ENCODE measurements at places on chromosomes 3 and 15.

DNA sequence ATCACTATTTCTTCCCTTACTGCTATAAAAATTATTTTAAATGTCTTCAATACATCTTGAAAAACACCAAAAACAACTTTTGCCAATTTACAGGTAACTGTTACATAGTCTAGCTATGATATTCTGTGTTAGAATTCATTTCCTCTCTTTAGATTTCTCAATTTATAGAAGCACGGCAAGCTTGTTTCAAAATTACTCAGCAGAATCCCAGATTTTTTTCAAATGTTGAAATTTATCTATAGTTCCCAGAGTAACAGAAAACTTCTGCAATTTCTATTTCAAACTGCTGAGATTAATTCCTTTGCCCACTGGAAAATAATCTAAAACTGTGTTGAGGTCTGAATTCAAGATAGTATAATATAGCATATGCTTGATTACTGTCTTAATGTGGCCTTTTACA, 41.2 kb downstream of the CCPG1 start:
- no peak for DNase-seq

GRCh38 chr3:103991-104390, 92.6 kb upstream of the CHL1 start:
- DNase-seq: no peak

- DNase-seq: no peak
Measured at GRCh38 chr3:39848365-39848764, 39.0 kb downstream of the MYRIP start.

DNA sequence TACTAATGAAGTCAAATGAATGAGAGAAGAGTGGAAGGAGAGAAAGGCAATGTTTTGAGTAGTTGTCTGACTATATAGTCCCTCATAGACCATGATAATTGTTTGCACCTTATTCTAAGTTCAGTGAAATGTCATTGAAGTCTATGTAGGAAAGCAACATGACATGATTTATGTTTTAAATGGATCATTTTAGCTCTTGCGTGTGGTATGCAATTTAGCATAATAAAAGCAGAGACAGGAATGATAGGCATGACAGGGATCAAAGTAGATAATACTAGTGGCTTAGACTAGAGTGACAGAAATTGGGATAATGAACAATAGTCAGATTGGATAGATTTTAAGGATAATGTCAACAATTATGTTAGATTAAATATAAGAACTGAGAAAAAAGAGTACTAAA, 132.5 kb downstream of the PYDC2 start:
- no peak for DNase-seq

DNA sequence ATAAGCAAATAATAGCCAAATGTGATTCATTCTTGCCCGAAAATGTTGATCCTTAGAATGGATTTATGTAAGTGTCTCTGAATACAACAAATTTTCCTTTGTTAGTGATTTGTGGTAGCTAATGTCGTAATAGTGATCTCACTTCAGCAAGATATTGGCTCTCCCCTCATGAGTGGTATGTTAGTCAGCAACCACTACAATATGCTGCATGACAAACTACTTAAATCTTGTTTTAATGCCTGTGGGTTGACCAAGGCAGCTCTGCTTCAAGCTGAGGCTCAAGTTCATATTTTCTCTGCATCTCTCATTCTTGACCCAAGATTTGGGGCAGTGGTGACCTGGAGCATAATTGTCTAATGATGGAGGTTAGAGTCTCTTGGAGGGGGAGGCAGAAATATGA, 49.8 kb upstream of the GALNT15 start:
- no peak for DNase-seq

GRCh38 chr15:47788685-47789084, 71.4 kb downstream of the SEMA6D start:
- DNase-seq: no peak

GRCh38 chr15:40331026-40331425, 7.5 kb downstream of the INAFM2 start:
- no peak for DNase-seq

DNA sequence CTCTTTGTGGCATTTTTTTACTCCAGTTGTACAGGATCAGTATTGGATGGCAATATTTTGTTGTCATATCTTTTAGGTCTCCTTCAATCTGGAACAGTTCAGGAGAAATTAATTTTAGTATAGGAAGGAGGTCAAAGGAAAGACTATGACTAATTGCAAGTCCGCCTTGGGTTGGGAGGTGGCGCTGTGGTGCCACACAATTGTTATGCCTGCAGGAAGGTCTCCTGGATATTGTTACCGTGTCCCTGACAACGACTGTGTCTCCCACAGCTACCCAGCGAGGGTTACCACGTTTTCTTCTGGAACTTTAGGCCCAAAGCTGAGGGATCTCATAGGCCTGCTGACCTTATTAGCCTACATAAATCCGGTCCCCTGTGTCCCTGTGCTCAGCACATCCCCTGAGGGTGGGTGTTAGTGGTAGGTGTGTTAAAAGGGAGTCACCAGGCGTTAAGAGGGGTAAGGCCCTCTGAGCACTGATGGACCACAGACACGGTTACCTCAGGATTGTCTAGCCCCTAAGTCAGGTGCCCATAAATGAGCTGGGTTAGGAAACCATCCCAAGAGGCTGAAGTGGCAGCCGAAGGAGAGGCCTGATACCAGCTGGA, 31.5 kb downstream of the KCNAB1 start:
- DNase-seq: no peak

DNA sequence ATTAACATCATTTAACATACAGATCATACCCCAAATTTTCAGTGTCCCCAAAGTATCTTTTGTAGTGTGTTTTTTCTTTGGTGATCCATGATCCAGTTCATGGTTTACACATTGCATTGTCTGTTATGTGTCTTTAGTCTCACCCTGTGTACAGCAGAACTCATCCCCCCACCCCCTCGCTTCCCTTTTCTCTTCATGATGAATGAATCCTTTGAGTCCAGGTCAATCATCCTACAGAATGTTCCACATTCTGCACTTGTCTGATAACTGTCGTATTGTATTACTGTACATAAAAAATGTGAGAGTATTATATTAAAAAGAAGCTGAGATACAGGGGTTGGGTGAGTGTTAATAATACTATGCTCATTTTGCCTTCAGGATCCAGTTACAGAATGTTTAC, 14.6 kb upstream of the NIT2 start:
- DNase-seq: no peak

- DNase-seq: no peak
Measured at GRCh38 chr3:129560911-129561594, 18.1 kb downstream of the H1-8 start.

DNA sequence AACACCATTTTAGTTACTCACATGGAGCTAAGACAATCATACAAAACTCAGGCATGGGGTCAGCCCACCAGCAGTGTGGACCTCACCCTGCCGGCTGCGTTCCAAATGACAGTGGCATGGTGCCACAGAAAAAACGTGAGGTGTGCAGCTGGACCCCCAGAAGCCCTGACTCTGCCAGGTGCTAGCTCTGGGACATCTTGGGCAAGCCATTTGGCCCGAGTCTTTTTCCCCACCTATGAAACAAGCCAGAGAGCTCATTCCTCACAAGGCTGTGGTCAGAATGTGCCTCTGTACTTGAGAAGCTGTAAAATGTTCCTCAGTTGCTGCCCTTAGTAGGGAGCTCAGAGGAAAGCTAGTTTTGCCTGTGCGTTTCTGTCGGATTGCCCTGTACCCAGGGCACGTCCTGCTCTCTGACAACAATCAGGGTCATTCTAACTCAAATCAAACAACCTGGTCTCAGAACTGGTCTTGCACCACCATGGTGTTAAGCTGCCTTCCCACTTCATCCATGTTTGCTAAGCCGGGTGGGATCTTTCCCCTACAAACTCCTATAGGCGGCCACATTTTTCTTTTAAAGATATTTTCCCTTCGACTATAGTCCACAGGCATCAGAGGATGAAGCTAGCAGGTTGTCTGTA, 44.9 kb downstream of the LIPC start:
- no peak for DNase-seq

DNA sequence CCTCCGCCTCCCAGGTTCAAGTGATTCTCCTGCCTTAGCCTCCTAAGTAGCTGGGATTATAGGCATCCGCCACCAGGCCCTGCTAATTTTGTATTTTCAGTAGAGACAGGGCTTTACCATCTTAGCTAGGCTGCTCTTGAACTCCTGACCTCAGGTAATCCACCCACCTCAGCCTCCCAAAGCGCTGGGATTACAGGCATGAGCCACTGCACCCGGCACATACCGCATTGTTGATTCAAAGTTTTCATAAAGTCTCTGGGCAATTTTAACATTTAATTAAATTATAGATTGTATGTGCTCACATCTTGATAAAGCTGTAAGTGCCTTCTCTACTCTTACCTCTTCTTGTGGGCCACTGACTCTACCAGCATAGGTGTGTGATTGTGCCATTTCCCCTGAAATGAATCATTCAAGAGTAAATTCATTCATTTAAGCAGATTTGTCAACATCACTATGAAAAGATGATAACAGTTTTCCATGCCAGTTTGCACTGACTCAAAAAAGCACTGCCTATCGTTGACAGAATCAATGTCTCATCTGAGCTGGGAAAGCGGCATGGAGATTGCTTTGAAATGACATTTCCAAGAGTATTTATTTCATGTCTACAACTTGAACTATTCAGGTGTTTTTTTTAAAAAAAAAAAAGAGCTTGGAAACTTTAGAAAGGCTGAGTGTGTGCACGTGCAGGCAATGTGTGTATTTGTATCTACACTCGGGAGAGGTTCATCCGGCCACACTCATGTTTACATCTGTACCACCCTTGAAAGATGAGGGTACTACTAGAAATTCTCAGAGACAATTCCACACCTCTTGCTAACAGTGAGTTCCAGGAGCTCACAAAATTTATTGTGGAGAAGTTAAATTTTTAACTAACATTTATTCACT, 3.5 kb downstream of the BCL2A1 start:
- DNase-seq: no peak

DNA sequence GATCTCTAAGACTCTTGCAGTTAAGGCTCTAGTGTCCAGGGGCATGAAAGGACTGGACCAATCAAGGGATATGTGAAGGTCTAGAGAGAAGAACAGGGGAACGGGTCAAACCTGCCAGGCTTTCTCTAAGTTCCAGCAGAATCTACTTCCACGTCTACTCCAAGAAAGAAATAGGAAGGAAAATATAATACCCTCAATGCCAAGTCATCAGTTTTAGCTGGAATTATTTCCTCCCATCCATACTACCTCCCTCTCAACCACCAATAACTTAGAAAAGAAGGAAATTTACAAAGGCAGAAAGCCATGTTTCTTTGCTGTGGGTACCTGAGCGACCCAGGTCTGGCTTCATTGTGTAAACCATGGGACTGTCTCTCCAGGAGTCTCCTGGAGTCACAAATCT, 7.8 kb downstream of the SHC4 start:
- no peak for DNase-seq

- no peak for DNase-seq
Measured at GRCh38 chr3:171028025-171028778, 1.7 kb upstream of the SLC2A2 start.

GRCh38 chr3:132554437-132554836, 42.6 kb upstream of the ACKR4 start:
- no peak for DNase-seq

DNA sequence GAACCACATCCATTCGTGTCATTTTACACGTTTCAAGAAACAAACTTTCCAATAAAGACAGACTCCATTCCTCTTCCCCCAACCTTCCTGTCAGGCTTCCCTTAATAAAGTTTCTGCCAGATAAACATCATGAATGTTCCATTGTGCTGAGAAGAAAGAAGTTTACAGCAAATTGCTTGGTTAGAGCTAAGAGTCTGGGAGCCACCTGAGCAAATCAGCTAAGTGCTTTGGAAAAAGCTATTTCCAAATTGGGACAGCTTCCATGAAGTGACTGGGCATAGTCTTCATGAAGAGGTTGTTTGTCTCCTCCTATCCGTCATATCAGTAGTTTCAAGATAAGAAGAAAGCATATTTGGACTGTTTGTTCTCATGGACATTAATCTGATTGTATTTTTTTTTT, 77.0 kb downstream of the MAGI1 start:
- no peak for DNase-seq

GRCh38 chr3:1087066-1087560, 5.7 kb upstream of the CNTN6 start:
- DNase-seq: no peak

- no peak for DNase-seq
Measured at GRCh38 chr15:56989411-56989924, 71.0 kb downstream of the TCF12 start.

- peak; percentile 24 for DNase-seq
Measured at GRCh38 chr3:151556596-151556995, 95.7 kb upstream of the IGSF10 start.
